Activated naive CD4-positive, alpha-beta T cell treated with anti-CD3 and anti-CD28 coated beads, Interleukin-2, amount 50 U/mL, for 72 hours (primary cell): ENCODE measurements at places on chromosomes 7 and 10. TPM values are rescaled to one million over a fixed set of nuclear protein-coding genes. Genes with fewer than 3 reads are reported as not detected.

The UPK3B gene
- total RNA-seq, result 1.6 TPM

The TMEM176B gene
- total RNA-seq, result not detected

The MYH16 gene
- 0.11 TPM for total RNA-seq

The PBLD gene
- total RNA-seq, result 0.34 TPM

GRCh38 chr10:102432162-102432950 is at the start of gene CUEDC2:
Gene CUEDC2 (minus strand): TSS chr10:102432574. CDS start chr10:102425188, 7,386 bp downstream.
- DNase-seq, result peak; percentile 99

DNA sequence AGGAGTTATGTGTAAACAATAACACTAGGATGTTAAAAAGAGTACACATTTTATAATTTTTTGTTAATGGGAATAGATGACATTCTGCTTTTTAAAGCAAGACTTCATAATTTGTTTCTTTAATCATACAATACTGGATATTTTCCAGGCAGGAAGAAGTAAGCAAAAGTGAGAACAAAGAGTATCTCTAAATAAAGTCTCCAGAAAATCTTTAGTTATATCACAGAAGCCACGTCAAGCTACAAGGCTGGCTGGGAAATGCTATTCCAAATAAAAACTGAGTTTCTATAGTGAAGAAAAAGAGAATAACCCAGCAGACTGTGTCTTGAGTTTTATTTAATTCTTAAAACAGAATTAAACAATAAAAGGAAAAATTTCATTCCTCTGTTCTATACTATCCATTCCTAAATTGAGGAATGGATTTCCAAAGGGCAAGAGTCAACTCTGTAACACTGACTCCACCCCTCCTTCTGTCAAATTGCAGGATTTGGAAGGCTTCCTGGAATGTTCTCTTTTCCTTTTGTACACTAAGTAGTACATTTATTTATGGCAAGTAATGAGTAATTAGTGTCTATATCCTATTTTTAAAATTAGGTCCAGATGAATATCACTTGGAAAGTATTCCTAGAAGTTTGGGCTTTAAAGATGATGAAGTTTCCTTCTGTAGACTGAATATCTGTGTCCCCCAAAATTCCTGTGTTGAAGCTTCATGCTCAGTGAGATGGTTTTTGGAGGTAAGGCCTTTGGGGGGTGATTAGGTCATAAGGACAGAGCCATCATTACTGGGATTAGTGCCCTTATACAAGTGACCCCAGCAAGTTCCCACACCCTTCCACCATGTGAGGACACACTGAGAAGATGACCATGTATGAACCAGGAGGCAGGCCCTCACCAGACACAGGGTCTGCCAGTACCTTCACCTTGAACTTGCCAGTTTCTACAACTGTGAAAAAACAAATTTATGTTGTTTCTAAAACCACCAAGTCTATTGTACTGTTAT is 290.9 kb downstream of the CRPPA start:
- DNase-seq, result no peak

- DNase-seq, result no peak
Observed at GRCh38 chr7:73387221-73387828, 46.3 kb upstream of the FZD9 start.

GRCh38 chr10:6091630-6092029 is 2.8 kb downstream of the RBM17 start:
- DNase-seq, result no peak

DNA sequence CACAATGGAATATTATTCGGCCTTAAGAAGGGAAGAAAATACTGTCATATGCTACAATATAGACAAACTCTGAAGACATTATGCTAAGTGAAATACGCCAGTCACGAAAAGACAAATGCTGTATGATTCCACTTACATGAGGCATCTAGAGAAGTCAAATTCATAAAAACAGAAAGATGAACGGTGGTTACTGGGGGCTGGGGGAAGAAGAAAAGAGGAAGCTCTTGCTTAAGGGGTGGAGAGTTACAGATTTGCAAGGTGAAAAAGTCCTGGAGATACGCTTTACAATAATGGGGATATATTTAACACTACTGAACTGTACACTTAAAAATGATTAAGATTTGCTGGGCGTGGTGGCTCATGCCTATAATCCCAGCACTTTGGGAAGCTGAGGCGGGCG is 49.0 kb downstream of the PSMC2 start:
- no peak for DNase-seq
